GOT3 (cell line): ENCODE measurements at places on chromosomes 5 and 9.

- DNase-seq, result no peak
These were observed 43.9 kb downstream of the P4HA2 start for GRCh38 chr5:132183723-132184122.

GRCh38 chr5:73443829-73444498, 4.6 kb downstream of the FOXD1 start:
- no peak for DNase-seq

DNA sequence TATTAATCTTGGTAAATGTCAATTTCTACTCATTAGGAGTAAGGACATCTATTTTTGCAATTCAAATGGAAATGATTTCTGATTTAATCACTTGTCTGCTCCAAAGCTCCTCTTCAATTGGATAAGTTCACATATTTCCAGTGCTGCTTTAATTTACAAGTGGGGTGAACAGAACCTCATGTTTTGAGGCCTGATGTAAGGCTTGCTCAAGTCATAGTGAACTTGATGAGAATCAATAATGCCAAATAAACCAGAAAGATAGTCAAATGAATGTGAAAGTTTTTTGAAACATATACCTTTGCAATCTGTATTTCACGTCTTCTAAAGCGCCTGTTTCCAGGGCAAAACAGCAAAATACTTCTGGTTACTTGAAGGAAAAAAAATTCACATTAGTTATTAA, 15.4 kb upstream of the ACOT12 start:
- no peak for DNase-seq

- DNase-seq, result no peak
These were observed 52.0 kb downstream of the ITGA2 start for GRCh38 chr5:53041071-53041692.
